ENCODE measurements at places on chromosomes 3 and 15.

DNA sequence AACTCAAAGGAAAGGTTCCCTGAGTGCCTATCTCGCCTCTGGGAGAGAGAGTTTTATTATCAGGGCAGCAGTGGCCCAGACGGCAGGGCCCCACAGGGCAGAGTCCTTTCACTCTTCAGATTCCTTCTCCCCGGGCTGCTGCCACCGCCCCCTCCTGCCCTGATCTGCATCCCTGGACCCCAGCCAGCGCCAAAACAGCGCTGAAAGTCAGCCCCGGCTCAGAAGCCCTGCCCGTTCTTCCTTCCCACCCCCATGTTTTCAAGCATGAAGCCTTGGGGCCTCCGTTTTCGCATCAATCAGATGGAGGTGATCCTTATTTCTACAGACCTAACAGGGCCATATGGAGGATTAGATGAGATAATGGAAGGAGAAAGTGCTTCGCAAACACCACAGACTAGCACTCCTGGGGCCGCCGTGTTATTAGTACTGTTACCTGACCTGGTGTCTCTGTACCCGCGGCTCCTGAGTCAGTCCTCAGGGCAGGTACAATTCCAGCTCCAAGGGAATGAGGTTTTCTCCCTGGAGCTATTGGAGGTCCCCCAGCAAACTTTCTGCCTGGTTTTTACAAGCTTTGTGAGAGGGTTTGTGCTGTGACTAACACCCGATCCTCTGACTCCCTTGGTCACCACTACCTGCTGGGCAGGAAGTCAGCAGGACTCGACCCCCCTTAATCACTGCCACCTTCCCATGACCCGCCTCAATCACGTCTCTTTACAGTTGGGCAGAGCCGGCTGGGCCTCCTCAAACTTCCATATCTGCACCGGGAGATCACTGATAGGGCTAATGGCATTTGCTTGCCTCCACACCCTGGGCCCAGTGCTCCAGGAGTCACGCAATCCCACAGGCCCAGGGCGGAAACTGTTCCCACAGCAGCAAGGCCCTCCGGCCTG is 39.5 kb upstream of the TSEN2 start:
- no peak for DNase-seq

DNA sequence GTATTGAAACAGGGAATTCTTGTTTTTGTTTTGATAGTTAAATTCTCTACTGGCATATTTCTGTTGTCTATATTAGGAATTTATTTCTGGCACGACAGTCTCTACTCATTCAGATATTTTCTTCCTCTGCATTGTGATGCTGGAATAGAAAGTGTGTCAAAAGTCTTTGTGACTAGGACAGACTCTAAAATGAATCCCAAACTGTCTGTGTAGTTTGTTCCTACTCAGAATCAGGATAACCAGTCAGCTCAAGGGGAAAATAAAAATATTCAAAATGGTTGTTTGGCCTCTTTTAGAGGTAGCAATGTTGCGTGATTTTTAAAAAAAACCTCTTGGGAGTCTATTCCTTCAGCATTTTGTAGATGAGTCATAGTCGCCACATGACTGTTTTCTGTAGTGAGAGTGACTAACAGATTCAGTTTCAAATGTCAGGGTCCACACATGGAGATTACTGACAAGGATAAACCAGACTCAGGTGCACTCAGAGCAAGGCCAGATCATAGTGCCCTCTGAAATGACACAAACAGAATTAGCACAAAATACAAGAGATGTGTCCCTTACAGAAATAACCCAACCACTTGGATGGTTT is 13.1 kb downstream of the SLC7A14 start:
- no peak for DNase-seq

DNA sequence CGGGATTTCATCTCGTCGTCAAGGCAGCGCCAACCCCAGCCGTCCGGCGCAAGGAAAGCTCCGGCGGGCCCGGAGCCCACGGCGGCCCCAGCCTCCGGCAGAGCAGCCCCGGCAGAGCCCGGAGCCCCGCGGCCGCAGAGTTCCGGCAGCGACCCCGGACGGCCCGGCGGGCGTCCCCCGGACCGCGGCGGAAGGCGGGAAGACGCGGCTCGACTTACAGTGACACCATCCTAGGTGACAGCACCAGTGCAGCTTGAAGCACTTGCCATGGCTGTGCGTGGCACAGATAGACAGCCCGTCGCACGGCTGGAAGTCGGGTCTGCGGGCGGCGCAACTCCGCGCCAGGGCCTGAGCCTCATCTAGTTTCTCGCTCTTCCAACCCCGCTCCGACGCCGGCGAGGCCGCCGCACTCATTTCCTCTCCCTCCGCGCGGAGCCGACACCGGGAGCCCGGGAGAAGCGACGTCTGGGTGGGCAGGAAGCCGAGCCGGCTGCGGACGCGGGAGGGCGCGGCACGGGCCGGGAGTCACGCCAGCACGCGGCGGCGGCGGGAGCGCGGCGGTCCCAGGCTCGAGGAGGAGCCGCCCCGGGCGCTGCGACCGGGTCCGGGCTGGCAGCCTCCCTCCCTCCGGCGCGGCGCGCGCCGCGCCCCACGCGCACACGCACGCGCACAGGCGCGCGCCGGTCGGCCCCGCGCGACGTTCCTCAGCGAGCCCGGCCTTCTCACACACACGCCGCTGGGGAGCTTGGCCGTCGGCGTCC is at the start of gene C3orf70:
C3orf70 (minus strand) TSS at position 651 of the 761 bp plus-strand sequence; CDS start at position 414, 237 bp downstream.
- DNase-seq, result peak; percentile 22

- no peak for DNase-seq
Measured at GRCh38 chr3:43684944-43685343, 5.8 kb upstream of the ABHD5 start.

DNA sequence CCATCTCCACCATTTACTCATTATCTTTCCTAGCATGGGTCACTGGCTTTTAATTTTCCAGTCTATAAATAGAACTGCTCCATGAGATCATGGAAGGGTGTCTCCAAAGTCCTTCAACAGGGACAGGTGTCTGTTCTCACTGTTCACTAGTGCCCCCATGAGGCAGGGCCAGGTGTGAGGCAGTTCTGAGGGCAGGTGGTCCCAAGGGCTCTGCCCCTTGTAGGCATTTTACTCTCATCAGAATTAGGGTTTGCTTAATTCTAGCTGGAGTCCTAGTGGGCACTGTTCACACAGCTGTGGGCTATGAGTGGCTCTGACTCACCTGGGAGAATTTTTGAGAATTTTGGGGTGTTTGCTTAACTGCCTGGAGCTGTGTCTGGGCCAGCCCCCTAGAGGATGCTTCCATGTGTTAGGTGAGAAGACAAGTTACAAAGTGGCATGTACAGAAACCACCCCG is 248.0 kb upstream of the LYSMD4 start:
- DNase-seq, result no peak

GRCh38 chr15:79117442-79118204 is 27.0 kb upstream of the RASGRF1 start:
- DNase-seq, result no peak

GRCh38 chr3:188046561-188047211 is 107.3 kb upstream of the LPP start:
- no peak for DNase-seq

DNA sequence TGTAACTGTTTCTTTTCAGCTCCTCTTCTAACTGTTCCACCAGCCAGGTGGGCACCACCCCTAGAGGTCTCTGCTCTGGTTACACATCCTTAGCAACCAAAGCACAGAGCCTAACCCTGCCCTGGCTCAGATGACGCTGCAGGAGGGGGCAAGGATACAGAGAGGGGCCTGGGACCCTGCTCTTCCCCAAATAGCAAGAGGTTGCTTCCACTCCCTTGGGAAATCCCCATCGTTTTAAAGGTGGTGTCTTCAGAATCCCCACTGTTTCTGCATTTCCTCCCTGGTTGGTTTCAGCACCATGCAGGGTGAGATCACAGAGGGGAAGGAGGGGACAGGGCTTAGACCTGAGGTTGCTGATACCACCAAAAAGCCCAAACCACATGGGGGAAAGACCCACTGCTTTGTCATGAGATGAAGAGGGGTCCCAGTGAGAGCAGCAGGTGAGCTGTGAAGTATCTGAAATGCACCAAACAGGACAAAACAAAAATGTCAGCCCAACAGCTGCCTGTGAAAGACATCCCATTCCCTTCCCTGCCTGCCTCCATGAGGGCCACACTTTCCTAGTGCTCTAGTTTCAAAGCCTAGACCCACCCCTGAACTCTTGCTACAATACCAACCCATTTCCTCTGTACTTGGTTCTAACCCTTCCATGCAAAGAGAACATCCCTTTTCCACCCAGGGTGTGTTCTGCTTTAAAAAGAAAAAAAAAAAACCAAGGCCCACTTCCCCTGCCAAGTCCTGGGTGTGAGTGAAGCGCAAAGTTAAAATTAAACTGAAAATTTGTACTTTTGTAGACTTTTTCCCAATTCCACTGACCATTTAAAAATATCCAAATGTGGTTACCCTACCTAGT is 29.0 kb downstream of the ANP32A start:
- no peak for DNase-seq

GRCh38 chr3:33122991-33123390 is 9.2 kb downstream of the CRTAP start:
- no peak for DNase-seq

- DNase-seq, result no peak
Measured at GRCh38 chr15:43939070-43939469, 112.3 kb downstream of the WDR76 start.

GRCh38 chr15:39230205-39230907 is 350.5 kb upstream of the THBS1 start:
- DNase-seq, result no peak

DNA sequence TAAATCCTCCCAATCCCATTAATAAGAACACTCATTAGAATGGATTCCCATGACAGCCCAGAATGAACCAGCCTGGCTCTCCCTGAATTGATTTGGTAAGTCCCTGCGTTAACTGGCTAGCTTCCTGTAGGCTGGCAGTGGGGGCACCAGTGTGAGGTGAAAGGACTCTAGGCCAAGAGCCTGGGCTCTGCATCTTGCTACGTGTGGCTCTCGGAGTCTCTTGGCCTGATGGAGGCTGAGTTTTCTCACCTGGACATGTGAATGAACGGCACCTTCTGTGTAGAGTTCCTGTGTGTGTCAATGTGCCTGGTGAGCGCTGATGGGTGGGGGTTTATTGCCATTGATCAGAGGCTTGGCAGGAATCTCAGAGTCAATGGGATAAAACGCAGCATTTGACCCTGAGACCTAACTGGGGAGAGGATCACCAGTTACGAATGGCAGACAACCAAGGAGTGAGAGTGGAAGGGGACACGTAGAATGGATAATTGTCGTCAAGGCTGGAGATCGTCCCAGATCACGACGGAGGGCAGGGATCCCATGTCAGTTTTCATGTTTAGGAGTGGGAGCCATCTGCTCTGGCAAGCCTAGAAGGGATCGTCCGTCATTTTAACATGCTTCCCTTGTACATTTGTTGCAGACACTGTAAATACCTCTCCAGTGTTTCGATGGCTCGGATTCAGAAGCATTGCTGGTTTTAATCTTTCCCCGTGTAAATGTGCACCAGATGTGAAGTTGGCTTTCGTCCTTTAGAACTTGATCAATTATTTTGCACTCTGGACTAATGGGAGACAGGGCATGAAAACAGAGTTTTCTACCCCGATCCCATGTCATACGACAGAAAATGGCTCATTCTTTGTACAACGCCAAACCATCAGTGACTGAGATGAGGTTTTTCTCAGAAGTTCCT is 9.0 kb upstream of the KLF13 start:
- no peak for DNase-seq

DNA sequence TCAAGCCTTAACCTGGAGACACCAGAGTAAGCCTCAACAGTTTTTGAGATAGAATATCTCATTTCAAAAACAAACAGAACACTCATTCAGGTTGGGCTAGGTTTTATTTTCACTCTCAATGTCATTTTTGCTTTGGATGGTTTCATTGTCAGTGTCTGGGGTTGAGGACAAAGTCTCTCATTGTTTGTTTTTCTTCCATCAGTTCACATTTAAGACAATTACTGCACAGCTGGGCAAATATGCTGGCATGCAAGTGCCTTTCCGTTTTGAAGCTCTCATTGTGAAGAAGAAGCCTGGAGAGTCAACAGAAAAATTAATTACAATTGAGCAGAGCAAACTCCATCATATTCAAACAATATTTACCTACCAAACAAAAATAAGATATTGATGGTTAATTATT is 1050.0 kb downstream of the TBL1XR1 start:
- DNase-seq, result no peak

DNA sequence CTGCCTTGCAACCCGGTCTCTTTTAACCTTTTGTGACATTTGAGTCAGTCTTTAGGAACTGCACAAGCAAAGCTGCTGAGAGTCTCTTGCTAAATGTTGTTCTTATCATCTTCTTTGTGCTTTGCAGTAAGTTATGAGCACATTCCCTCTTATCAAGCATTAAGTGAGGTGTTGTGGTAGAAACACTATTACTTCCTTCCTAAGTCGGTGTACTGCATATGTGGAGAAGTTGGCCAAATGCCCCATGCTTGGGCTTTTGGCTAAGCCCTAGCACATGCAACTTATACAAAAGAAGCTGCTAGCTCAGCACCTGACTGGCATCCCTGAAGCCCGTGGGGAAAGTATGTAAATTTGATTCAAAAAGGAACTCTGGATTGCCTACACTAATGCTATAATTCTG is 136.5 kb upstream of the RBMS3 start:
- no peak for DNase-seq

- peak; percentile 45 for DNase-seq
Measured at GRCh38 chr15:40493089-40493840, 22.5 kb downstream of the CHST14 start.

DNA sequence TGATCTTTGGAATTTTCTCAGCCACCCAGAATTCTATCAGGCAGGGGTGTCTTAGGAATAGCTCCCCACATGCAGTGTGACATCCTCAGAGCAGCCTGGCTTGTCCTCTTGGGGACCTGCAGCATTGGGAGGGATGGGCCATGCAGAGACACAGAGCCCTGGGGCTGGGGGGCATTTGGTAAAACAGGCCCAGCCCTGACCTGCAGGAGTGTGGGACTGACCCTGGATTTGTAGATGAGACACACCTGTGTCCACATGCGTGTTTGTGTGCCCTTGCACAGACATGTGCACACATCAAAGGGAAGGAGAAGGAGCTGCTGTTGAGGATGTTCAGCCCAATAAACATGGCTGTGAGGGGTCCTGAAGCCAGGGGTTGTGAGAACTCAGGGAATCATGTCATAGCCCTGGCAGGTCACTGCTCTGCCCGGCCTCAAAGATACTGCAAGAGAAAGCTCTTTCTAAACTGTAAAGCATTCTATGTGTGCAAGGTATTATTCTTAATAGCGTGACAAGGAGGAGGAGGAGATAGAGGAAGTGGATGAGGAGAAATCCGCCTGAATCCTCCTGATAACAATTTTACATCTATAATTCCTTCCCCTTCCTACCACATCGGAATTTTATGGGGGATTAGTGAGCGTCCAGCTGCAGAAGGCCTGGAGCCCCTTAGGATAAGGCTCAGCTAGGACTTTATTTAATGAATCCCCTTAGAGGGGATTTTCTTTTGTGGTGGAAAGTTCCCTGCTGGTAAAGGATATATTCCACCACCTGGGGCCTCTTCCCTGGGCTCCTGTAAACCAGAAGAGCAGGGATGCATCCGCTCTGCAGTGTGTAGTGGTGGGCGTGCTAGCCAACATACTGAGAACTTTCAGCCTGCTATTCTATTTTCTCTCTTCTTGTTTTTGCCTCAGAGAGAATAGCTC is 245.5 kb downstream of the EPHB1 start:
- no peak for DNase-seq
